ENCODE measurements at places on chromosomes 7 and 10. TPM values are rescaled to one million over a fixed set of nuclear protein-coding genes. Genes with fewer than 3 reads are reported as not detected.

Gene MRM2
- total RNA-seq, result 13.8 TPM

Gene ITPRIP
- total RNA-seq, result 41.0 TPM

Gene AOAH
- 27.9 TPM for total RNA-seq

Gene ZNF212
- total RNA-seq, result 3.8 TPM

Gene TMEM140
- 25.9 TPM for total RNA-seq

Gene IKZF1
- 23.5 TPM for total RNA-seq

Gene SUN3
- total RNA-seq, result not detected

Gene NCAPG2
- total RNA-seq, result 5.0 TPM

Gene LIPK
- total RNA-seq, result not detected

Gene MSS51
- 2.4 TPM for total RNA-seq

Gene FBXL13
- total RNA-seq, result 4.9 TPM

GRCh38 chr10:22686347-22686746 lies 28.0 kb downstream of the PIP4K2A start:
- no peak for DNase-seq

GRCh38 chr10:95785942-95786669 lies 30.1 kb downstream of the ENTPD1 start:
- no peak for DNase-seq

DNA sequence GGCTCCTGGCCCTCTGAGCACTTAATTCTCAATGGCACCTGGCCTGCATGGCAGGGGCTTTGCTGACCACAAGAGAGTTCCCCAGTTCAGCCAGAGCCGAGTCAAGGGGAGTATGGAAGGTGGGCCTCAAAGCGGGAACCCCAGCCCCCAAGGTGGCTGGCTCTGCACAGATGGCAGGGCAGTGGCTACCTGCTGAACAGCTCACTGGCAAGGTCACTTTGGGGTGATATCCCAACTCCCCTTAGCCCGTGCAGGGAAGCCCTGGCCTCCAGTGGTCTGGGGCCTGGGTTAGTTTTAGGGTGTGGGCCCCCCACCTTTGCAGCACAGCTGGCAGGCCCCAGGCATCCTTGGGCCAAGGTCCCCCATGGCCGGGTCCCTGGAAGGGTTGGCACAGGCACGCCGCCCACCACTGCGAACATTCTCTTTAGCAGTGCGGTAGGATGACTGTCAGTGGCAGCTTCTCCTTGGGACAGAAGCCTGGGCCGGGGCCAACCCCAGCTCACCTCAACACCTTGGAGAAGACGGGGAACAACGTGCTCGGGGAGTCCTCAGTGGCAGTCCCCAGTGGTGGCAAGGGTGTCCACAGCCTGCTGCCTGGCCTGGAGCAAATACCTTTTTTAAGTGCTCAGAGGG lies 36.8 kb downstream of the PPIF start:
- DNase-seq, result no peak

- DNase-seq, result no peak
Measured at GRCh38 chr7:100641860-100642533, 645 bp upstream of the TFR2 start.

GRCh38 chr10:1059902-1060301 lies 3.7 kb downstream of the WDR37 start:
- DNase-seq, result no peak

DNA sequence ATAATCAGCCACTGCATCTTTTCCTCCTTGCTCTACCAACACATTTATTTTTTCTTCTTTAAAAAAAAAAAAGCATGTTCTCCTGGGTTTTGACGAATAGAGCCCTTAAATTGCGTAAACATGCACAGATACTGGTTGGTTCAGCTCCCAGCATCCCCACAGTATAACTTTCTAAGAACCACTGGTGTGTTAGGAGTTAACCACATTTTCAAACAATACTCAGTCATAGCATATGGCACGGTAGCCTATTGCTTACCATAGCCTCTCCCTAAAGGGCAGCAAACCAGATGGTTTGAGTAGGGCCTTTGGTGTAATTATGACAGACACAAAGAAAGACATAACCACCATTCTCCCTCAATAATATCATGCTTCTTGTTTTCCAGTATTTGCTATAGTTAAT lies 145.0 kb downstream of the LRRC4 start:
- DNase-seq, result no peak

DNA sequence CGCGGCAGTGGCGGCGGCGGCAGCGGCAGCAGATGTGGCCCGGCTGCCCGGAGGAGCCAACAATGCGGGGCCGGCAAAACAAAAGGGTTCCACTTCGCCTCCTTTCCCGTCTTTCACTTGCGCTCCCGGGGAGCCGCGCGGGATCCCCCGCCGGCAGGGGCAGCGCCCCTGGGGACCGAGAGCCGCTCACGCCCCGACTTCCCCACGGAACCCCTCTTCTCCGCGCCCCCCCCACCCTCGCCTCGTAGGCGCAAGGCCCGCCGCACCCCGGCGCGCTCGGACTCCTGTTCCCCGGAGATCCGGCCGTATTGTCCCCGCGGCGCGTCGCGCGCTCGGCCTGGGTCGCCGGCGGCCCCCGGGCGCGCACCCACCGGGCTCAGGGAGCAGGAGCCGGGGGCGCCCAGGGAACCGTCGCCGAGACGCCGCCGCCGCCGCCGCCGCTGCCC lies 854 bp downstream of the CTBP2 start:
- DNase-seq, result no peak

DNA sequence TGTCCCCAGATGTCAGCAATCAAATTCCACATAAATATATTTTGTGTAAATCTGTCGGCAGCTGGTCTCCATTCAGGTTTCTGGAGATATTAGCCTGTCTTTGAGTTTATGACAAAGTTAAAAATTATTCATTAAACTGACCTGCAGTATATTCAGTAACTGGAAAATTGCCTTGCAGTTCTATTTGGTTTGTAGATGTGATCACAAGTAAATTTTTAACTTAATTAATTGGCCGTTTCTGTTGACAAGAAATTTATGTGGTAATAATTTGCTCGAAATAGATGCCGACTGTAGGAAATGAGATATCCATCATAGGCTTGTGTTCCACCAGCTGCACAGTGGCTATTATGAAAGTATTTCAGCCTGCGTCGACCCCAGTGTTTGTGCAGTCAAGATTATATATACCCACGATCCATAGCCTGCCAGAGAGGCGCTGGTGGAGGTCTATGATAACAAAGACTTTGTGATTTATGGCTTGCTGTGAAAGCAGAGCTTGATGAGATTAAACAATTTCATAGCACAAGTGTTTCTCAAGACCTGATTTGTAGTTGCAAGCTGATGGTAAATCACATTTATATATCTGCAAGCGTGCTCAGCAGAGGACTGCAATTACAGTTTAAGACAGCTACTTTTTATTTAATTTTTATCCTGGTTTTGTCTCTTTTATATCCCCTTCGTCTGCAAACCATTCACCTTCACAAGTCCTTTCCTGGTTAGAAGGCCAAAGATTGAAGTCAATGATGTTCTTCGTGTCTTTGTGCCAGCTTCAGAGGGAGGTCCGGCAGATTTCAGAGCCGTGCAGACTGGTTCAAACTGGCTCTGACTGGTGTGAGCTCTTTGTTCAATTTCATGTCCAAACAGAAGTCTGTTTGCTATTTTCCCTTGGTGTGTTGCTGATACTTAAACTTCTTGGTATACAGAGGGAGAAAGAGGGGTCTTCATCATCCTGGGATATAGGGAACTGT lies 850.9 kb downstream of the LRMDA start:
- DNase-seq, result no peak

GRCh38 chr7:4702961-4703512 lies 20.9 kb downstream of the FOXK1 start:
- DNase-seq, result no peak

GRCh38 chr10:120186506-120186905 lies 270.5 kb upstream of the PLPP4 start:
- DNase-seq, result no peak

- DNase-seq, result no peak
Measured at GRCh38 chr7:110975486-110975885, 115.4 kb upstream of the LRRN3 start.

- DNase-seq, result no peak
Measured at GRCh38 chr10:128546651-128547165, 420.5 kb upstream of the MKI67 start.

- DNase-seq, result no peak
Measured at GRCh38 chr7:2570021-2570420, 11.2 kb downstream of the IQCE start.

DNA sequence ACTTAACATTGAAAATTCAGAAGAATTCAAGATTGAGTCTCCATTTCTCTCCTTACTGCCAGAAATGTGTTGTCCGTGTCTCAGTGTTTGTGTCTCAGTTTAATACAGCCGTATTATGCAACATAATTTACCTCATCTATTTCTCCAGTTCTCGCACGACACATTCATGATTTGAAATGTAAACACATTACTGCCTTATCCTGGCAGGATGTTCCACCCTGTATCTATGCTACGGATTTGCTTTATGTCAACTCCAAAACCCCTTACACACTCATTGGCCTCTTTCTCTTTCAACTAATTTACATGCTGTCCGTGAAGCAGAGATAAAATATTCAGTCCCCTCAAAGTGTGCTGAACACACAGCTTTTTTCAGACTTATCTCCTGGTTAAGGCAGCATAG lies 653.7 kb upstream of the SEMA3D start:
- DNase-seq, result no peak

GRCh38 chr7:148572067-148572522 lies 18.5 kb upstream of the C7orf33 start:
- no peak for DNase-seq

- no peak for DNase-seq
Measured at GRCh38 chr10:70228491-70228890, 4.7 kb downstream of the PPA1 start.

GRCh38 chr10:45080331-45080730 lies 79.6 kb downstream of the ZNF22 start:
- DNase-seq, result no peak

DNA sequence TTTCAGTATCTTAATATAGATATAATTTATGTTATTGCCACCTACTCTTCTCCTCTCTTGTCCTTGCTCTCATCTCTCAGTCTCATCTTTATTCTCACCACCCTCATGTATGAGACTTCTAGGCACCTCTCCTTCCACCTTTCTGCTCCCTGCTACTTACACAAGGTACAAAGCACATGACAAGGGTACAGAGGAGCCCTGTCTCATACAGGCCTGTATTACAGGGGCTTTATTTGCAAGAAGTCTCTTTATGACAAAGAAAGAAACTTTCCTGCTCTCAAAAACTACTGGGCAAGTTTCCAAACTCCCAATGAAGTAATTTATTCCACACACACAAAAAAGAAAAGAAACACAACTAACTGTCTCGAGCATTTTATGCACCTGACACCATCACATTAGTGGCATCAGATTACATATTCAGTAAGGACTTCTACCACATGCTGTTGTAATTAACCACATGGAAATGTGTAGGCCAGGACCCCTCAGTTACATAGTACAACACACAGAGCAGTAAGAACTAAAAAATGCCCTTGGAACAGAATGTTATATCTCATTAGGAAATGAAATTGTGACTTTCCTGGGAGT lies 253.1 kb downstream of the FZD1 start:
- DNase-seq, result no peak

DNA sequence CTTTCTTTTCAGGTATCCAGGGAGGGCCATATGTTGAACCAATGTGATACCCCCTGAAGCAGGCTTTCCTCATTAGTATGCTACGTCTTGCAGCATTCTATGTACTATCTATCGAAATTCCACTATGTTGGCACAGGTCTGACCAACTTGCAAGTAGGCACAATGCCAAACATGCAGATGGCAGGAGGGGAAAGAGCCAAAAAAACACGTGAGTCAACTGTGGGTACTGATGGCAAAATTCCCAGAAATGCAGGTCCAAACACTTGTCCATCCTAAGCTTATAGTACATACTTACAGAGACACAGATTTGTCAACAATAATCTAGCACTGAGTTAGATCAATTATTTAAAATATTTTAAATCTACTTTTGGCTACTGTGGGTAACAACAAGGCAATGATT lies 394.9 kb downstream of the DGKB start:
- DNase-seq, result no peak

DNA sequence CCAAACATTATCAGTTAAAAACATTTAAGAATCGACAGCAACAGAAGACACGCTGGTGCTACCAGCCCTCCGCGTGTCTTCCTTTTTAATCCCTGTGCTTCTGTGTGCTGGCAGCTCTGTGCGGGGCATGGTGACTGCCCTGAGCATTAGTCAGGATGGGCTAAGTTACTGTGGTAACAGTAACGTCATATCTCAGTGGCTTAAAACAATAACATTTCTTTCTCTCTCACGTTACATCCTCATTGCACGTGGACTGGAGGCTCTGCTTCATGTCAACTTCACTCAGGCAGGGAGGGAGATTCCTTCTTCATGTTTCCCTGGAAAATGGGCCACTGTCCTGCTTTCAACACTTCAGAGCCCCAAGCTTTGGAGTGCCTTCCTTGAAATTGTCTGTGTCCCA lies 378.5 kb downstream of the CCSER2 start:
- no peak for DNase-seq

- DNase-seq, result no peak
Measured at GRCh38 chr7:151085691-151086620, at the start of gene AGAP3. Gene AGAP3, plus strand, starts transcription at chr7:151086475. Its CDS starts 267 bp downstream, at chr7:151086742.

DNA sequence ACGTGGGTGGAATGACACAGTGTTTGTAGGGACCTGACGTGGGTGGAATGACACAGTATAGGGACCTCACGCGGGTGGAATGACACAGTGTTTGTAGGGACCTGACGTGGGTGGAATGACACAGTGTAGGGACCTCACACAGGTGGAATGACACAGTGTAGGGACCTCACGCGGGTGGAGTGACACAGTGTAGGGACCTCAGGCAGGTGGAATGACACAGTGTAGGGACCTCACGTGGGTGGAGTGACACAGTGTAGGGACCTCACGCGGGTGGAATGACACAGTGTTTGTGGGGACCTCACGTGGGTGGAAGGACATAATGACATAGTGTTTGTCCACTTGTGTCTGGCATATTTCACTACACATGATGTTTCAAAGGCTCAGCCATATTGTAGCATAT lies 19.3 kb downstream of the PPP2R2D start:
- no peak for DNase-seq

GRCh38 chr7:123070702-123071286 lies 75.3 kb upstream of the TAS2R16 start:
- no peak for DNase-seq

DNA sequence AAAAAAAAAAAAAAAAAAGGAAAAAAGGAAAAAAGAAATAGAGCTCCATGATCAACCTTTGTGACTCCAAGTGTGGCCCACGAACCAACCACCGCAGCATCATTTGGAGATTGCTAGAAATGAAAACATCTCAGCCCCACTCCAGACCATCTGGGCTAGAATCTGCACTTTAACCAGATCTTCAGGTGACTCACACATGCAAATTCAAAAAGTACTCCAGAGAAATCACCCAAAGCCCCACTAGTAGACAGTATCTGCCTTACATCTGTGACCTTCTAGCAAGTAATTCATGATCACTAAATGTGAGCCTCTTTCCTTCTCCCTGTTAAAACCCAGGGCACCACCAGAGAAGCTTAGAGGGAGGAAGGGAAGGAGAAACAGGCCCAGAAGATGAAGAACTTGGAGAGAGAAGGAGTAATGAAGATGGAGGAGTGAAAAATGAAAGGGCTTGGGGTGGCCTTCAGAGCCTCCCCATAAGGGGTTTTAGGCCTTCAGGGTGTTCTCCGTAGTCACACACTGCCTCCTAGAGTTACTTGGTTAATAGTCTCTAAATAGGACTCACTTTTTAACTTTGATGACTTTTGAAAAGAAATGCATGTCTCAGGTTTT lies 94.0 kb downstream of the SLC37A3 start:
- DNase-seq, result no peak

GRCh38 chr10:84193846-84194423 lies 402 bp upstream of the CDHR1 start:
- DNase-seq, result no peak

GRCh38 chr7:153432063-153432462 lies 620.1 kb upstream of the DPP6 start:
- DNase-seq, result no peak
